ENCODE measurements at places on chromosomes 1 and 21.

GRCh38 chr1:116134476-116134773 lies 23.2 kb downstream of the MAB21L3 start:
- no peak for DNase-seq

GRCh38 chr1:235910357-235911299 lies 43.9 kb upstream of the LYST start:
- peak; percentile 98 for DNase-seq

GRCh38 chr1:233859446-233859845 lies 45.0 kb upstream of the SLC35F3 start:
- DNase-seq: no peak

DNA sequence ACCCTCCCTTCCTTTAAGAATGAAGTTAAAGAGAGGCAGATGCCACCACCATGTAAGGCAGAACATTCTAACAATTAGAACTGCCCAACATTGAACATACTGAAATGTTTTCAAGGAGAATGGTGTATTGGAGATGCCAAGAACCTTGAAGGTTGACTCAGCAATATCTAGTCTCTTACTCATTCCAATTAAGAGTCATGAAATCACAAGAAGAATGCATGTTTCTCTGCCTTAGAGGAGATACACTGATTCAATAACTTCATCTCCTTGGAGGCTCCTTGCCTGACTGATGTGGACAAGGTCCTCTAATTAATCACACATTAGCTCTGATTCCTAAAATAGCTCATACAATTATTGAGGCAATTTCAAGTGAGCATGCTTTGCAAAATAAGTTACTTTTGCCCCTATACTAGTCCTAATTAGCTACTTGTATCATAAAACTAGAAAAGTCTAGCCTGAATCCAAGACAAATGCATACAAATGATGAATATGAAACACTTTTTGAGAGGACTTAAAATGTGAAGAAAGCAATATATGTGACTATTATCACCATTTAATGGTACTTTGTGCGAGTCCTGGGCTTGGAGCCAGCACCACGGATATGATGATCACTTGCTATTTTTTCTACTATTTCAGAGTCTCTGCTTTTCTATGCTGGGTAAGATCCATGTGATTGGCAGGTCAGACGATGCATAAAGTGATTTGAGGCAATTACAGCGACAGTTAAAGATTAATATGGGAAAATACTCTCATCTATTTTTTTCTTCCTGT lies 114.5 kb downstream of the DSCAM start:
- no peak for DNase-seq

GRCh38 chr1:224182057-224182865 lies 779 bp upstream of the DEGS1 start:
- DNase-seq: no peak

- DNase-seq: no peak
Measured at GRCh38 chr1:51728611-51729155, 111.8 kb downstream of the OSBPL9 start.

GRCh38 chr1:183991348-183991747 lies 46.2 kb downstream of the COLGALT2 start:
- DNase-seq: no peak

DNA sequence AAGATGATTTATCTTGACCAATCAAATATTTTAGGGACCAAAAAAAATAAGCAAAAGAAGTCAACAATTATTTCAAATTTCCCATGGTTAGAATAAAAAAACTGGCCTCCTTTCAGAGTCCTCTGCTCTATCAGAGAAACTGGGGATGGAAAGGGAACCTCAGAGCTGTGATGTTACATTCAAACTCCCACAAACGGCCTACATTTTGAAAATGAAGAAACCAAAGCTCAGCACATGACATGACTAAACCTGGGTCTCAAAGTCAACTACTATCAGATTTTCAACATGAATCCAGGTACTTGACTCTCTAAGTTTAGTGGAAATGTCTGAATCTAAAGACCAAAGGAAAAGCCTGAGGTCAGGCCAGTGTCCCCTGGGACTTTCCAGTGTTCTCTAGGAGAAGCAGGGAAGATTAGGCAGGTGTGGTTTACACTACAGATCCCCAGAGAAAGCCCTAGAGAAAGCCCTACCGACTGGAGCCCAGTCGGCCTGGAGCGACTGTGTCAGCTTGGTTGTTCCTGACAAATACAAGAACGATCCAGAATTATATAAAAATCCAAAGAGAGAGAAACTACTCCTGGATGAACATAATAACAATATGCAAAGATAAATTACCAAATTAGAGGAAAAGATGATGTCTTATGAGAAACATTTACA lies 24.8 kb downstream of the JAK1 start:
- DNase-seq: no peak

- DNase-seq: no peak
Measured at GRCh38 chr1:217946511-217946910, 315.4 kb downstream of the SPATA17 start.

GRCh38 chr1:203477748-203478147 lies 2.1 kb downstream of the PRELP start:
- no peak for DNase-seq

GRCh38 chr1:9241891-9242290 lies 7.3 kb downstream of the H6PD start:
- DNase-seq: no peak

GRCh38 chr21:35473496-35473895 lies 424.4 kb upstream of the RUNX1 start:
- DNase-seq: no peak

DNA sequence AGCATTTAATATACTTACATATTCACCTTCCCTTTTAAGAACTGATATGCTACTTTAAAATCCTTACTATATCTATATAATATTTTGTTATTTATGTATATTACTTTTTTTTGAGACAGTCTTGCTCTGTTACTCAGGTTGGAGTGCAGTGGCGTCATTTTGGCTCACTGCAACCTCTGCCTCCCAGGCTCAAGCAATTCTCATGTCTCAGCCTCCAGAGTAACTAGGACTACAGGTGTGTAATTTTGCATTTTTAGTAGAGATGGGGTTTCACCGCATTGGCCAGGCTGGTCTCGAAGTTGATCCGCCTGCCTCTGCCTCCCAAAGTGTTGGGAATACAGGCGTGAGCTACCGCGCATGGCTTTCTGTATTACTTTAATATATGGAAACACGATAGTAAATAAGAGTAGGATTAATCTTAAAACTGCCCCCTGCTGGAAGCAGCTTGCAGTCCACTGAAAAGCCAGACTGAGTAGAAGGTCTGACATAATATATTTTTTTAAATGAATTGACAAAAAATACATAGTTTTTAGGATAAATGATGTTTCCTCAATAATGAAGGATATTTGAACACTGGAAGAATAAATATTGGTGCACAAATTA lies 24.4 kb downstream of the RCAN3 start:
- DNase-seq: no peak

GRCh38 chr21:15868940-15869339 lies 139.2 kb downstream of the USP25 start:
- no peak for DNase-seq

DNA sequence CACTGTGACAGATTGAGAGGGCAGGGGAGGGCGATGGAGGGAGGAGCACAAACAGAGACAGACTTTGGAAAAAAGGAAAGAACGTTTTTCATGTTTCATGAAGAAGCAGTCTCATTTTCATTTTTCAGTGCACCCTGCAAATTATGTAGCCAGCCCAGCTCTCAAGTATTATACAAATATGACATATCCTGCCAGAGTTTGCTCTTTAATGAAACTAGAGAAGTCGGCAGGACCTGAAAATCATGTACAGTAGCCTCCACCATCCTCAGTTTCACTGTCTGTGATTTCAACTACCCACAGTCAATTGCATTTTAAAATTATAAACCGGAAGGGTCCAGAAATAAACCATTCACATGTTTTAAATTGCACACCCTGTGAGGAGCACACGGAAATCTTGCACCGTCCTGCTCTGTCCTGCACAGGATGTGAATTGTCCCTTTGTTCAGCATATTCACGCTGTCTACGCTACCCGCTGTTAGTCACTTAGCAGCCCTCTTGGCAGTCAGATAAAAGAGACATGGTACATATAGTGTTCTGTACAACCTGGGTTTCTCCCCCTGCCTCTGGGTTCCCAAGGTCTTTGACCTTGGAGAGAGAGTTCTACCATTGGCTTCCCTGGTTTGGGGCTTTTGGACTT lies 13.6 kb upstream of the ADARB1 start:
- DNase-seq: no peak

- DNase-seq: no peak
Measured at GRCh38 chr21:16563795-16564194, 834.0 kb downstream of the USP25 start.

DNA sequence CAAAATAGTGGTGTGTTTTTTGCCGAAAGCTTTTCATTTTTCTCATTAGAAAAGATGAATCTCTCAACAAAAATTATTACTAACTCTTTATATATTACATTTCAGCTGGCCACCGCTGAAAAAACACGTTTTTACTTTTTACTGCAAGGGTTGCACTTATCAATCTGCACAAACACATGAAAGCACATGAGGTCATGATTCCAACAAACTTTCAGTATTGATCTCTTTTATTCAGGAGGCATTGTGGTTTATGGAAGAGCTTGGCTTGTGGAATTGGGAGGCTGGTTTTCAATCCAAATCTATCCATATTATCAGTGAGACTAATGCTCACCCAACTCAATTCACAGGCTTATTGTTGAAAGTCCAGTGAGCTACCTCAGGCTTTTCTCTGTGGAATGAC lies 20.6 kb upstream of the LPGAT1 start:
- DNase-seq: no peak

- DNase-seq: no peak
Measured at GRCh38 chr1:46396441-46397398, 2.6 kb downstream of the FAAH start.

DNA sequence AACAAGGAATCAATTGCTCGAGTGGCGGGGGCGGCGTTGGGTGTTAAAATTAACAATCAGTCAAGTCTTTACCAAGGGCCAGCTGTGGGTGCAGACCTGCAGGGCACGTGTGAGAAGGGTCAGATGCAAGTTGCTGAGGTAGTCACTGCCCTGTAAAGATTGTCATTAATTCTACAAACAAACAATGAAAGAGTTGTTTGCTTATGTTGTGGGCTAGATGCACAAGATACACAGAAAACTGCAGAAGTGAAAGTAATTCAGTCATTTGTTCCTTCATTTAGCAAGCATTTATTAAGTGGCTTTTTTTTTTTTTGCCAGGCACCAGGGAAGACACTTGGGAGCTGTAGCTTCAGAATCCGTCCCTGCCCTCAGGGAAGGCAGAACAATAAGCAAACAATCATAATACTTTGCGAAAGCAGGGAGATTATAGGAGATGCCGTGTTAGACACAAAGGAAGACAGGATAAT lies 79.5 kb downstream of the NR5A2 start:
- no peak for DNase-seq

GRCh38 chr1:75554181-75554580 lies 56.7 kb downstream of the SLC44A5 start:
- DNase-seq: no peak

DNA sequence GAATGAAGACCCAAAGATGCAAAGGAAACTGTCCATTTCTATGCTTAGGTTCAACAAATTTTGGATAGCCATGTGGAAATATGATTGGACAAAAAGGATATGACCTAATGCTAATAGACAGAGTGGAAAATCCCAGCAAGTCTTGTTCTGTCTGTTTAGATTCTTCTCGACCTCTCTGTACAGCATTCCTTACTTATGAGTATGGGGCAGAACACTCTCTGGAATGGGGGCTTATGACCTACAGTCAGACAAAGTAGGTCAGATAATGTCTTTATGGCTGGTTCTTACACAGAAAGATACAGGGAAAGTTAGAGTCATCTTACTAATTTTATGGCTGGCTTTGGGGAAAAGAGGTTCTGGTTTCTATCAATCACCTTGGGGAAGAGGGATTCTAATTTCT lies 2.8 kb downstream of the GCSAML start:
- no peak for DNase-seq

- DNase-seq: no peak
Measured at GRCh38 chr1:166057650-166058049, 109.2 kb downstream of the FAM78B start.

DNA sequence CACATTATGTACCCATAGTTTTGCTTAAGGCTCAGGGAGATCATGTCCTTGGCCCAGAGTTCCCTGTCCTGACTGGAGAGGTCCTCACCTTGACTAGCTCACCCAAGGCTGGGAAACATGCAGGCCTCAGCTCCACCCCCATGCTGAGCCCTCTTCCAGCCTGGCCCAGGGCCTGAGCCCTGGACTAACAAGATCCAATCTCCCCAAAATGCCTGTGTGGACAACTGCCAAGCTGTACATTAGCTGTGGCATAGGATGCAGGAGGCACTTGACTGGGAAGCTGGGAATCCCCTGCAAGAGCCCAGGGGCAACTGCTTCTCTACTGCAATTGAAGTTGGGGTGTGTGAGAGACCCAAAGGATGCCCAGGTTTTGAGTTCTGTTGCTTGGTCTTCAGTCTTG lies 2.1 kb downstream of the LINGO4 start:
- DNase-seq: no peak
